ENCODE measurements at places on chromosomes 1 and 21. TPM values are rescaled to one million over a fixed set of nuclear protein-coding genes. Genes with fewer than 3 reads are reported as not detected.

Gene NEK2
- polyA plus RNA-seq = 10.9 TPM

Gene CCDC17
- polyA plus RNA-seq = 3.3 TPM

DNA sequence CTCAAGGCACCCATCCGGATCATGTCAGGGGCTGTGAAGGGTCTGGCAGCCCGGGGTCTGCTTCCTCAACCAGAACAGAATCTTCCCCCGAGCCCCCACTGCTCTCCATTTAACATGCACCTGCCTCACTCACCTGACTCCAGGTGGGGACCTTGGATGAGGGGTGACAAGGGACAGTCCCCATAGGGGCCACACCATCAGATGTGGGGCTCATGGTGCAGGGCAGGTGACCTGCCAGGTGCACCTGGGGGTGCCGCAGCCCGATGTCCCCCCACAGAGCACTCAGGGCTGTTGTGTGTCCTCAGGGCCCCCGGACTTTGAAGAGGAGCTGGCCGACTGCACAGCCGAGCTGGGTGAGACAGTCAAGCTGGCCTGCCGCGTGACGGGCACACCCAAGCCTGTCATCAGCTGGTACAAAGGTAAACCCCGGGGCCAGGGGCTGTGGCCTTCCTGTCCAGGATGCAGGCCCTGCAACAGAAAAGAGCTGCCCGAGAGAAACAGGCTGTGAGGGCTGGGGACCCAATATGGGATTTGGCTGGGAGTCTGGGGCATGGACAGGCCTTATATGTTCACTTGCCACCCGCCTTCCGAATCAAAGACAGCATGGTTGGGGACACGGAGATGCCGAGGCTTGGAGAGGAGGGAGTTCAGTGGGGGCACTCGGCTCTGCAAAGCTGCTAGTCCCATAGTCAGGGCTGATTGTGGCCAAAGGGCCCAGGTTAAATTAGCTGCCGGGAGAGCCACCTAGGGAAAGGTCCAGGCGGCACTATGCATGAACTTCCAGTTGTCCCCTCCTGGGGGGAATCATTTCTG is 64.6 kb downstream of the TRIM11 start:
- DNase-seq = no peak

DNA sequence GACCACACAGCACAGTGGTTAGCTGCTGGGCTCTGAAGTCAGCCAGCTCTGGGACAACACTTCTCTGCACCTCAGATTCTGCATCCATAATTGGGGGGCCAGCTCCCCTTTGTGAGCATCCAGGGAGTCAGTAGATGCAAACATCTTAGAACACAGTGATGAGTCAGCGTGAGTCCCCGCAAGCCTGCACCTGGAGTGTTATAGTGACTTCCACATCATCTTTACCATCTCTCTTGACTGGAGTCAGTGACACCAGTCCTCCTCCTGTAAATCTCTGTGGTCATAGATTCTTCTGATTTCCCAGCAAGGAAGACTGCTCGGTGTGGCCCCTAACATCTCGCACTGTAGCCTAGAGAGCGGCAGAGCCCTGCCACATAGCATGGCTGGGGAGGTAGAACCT is 13.9 kb upstream of the EDN2 start:
- DNase-seq = no peak

- no peak for DNase-seq
These were observed 35.0 kb downstream of the SLC35F3 start for GRCh38 chr1:233939451-233939850.

DNA sequence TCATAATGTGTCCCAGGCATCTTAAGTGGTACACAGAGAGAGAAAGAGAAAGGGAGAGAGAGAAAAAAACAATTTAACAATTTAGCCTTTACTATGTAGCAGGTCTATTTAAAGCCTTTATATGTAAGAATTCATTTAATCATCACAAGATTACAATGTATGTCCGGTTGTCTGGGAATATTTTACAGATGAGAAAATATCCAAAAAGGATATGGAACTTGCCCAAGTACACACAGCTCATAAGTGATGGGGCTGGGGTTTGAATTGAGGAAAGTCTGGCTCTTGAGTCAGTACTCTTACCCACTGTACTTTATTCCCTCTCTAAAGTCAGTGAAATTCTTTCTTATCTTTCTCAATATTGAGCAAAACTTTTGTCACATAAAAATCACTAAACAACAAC is 104.6 kb downstream of the LYPLAL1 start:
- DNase-seq = no peak

DNA sequence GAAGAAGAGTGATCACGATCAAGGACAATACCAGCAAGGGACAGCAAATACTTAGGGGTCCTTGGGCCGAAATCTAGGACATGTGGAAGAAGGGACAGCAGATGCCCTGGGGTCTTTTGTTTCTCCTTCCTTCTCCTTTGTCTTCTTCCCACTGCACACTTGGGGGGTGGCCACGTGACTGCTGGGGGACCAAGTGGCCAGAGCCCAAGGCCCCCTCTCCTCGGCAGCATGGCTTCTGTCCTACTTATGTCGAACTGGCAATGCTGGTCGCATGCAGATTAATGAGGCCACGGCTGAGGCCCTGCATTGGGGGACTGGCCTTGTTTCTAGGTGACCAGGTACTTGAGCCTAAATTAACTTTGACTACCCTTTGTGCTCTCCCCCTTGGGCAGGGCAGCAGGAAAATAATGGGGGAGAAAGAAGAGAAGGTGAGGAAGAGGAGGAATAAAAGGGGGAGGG is 83.0 kb downstream of the GRIK3 start:
- DNase-seq = no peak

DNA sequence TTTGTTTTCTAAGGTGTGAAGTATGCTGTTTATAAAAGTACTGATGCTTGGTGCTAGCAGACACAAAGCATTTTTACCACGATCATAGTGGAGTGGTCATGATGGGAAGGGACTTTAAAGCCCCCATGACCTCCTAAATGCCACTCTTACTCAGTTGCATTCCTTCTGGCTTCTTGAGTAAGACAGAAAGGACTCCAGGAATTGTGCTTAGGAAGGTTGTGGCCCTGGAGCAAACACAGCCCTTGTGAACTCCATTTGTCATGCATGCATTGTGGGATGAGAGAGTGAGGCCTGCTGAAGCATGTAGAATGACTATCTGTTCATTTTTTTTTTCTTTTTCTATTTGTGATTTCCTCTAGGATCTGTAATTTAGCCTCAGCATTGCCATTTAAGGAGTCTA is 34.2 kb downstream of the AK5 start:
- no peak for DNase-seq

- DNase-seq = no peak
These were observed 532.8 kb downstream of the MATN1 start for GRCh38 chr1:30190511-30191153.
